ENCODE measurements at places on chromosomes 3 and 15.

DNA sequence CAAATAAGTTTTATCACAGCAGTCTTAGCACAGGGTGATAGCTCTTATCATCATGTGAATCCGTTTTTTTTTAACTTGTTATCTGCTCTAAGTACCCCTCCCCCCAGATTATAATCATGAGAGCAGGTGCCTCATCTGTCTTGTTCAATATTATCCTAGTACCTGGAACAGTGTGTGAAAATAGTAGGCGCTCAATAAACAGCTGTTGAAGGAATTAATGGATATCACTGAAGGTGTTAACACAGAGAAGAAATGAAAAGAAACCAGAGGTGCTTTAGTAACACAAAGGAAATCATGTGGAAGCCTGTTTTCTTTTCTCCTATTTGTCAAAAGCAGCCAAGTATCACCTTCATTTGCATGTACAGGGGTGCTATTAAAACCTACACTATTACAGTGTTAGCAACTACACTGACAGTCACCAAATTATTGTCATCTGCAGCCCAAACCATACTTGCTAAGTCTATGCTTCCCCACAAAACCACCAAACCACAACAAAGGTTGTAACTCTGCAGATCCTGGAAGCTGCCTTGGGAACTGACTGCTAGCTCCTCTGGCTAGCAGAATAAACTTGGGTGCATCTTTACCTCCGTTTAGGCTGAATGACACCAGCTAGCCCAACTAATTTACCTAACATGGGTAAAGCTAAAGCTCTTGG lies 2.9 kb downstream of the XPC start:
- peak; percentile 41 for DNase-seq

- DNase-seq = peak; percentile 15
These were observed 364.8 kb upstream of the TPRG1 start for GRCh38 chr3:188807006-188807405.

DNA sequence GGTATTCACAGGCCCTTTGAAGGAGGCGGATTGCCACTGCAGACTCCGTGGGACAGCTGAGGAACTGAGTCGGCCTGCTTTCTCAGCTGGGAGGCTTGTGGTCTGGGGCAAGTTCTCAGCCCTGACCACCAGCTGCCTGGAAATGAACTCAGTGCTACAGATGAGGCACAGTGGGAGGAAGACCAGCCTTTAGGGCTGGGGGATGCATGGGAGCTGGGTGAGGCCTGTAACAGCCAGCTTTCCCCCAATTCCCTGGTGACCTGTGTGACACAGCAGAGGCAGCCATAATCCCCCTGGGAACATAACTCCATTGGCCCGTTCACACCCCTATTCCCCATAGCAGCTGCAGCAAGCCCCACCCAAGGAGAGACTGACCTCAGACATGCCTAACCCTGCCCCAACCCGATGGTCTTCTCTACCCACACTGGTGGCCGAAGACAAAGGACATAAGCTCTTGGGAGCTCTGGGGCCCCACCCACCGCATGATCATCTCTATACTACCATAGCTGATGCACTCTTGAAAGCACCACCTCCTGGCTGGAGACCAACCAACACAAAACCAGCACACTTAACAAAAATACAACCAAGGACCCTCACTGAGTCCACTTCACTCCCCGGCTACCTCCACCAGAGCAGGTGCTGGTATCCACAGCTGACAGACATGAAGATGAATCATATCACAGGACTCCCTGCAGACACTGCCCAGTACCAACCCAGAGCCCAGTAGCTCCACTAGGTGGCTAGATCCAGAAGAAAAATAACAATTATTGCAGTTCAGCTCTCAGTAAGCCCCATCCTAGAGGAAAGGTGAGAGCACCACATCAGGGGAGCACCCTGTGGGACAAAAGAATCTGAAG lies 24.9 kb downstream of the ZMAT3 start:
- DNase-seq = no peak

DNA sequence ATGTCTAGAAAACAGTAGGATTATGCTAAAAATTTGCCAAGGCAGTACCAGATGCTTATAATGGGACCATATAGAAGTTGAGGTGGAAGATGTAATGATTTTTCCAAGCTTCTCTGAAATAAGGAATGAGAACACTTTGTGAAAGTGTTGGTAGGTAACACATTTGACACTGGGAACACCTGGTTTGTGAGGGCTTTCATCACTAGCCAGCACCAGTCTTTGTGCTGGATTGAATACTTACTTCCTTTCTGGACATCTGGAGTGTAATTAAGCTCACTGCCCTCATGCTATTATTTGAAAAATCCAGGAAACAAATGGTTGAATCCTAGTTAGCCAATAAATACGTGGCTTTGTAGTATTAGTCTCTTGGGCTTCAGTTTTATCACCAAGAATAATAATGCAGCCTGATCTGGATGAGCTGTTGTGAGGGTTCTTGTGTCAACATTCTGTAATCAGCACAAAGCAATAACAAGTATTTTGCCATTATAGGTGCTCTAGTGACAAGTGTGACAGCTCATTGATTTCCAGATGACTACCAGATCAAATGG lies 12.9 kb downstream of the CCDC80 start:
- DNase-seq = no peak

DNA sequence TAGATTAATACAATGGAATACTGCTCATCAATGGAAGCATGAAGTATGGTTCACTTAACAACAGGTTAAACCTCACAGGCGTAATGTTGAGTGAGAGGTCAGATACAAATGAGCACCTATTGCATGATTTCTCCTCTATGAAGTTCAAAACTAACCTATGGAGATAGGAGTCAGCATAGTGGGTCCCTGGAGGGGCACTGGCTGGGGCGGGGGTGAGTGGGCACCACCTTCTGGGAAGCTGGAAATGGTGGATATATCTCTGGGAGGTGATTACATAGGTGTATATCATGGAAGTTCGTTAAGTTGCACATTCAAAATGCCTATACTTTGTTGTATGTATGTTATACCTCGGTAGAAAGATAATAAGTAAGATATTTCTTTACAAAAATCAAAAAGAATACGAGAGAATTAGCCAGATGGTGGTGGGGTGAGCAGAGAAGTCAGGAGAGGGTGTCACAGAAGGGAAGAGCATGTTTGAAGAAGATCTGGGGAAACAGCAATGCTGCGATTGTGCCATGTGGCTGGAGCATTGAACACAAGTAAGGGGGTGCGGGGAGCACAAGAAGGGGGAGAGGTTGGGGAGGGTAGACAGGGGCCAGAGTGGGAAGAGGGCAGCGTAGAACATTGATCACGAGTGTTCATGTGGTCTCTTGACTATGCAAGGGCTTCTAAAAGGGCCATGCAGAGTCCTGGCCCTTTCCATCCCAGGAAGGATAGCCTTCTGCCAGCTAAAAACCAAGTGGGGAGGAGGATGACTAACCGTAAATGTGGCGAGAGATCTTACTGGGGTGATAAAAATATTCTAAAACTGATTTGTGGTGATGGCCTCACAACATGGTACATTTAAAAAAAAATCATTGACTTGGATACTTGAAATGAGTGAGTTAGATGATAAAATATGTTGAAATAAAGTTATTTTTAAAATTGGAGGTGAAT lies 30.2 kb downstream of the ITGA11 start:
- DNase-seq = no peak

DNA sequence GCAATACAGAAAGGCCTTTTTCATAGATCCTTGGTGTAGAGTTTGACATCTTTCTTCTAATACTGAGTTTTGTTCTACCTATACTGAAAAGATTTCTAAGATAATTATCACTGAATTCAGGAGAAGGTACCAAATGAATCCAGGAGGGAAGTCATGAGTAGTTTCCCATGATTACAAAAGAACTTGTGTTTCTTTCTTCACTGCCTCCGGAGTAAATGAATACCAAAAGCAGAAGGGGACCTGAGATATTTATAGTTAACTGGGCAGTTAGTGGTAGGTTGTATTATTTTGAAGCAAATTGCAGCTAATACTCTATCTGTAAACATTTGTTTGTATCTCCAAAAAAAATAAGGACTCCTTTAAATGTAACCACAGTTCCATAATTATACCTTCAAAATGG lies 175.4 kb downstream of the SUCNR1 start:
- DNase-seq = no peak

DNA sequence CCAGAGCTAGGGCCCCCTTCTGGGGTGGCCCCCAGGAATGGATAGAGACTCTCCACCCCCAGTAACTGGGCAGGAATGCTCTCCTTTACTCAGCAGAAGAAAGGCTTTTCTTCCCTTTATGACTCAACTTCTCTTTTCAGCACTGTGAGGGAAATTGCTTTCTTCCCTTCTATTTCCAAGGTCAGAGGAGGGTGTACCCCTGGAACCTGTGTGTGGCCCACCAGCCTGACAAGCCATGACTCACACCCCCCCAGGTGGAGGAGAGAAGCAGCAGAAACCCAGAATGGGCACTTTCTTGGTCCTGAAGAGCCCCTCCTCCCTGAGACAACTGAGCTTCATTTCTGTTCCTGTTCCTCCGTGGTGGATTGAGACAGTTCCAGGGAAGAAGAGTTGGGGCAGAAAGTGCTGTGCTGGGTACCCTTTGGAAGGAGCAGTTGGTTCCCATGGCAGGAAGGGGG lies 2.7 kb upstream of the ANKRD63 start:
- DNase-seq = no peak

DNA sequence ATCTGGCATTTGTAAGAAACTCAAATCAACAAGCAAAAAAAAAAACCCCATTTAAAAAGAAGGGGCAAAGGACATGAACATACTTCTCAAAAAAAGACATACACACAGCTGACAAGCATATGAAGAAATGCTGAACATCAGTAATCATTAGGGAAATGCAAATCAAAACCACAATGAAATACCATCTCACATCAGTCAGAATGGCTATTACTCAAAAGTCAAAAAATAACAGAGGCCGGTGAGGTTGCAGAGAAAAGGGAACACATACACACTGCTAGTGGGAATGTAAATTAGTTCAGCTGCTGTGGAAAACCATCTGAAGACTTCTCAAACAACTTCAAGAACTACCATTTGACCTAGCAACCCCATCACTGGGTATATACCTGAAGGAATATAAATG lies 199.4 kb upstream of the THBS1 start:
- DNase-seq = no peak

DNA sequence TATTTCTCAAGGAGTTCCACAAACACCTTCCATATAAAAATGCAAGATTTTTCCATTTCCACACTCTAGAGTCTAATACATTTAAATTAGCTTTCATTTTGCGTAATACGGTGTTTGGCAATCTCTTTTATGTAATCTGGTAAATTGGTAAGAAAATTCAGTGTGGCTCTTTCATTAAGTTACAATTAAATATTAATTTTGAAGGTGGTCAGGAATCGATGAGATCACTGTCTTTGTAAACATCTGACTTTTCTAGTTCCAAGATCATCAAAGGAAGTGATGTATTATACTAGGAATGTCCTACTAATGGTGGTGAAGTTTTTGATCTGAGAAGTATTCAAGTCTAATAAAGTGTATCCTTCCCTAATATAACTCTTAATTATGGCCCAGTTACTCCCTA lies 1.1 kb upstream of the UTS2B start:
- DNase-seq = peak; percentile 50

DNA sequence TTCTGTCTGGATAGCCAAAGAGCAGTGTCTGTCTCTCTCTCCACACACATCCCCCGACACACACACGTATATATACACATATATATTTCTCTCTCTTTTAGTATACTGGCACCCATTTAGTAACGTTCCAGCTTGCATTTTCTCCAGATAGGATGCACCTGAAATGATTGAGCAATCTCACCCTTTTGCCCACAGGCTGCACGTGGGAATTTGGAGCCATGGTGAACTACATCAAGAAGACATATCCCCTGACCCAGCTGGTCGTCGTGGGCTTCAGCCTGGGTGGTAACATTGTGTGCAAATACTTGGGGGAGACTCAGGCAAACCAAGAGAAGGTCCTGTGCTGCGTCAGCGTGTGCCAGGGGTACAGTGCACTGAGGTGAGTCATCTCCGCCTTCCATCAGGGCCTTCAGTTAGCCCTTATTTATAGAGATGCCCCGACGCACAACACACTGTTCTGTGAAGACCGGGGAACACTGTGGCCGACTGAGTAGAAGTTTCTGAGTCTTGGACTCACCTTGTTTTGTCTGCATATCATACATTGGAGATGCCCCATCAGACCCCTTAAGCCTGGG lies 45.7 kb downstream of the RLBP1 start:
- DNase-seq = no peak

- DNase-seq = no peak
These were observed 12.8 kb downstream of the TPRG1 start for GRCh38 chr3:189184566-189184965.

DNA sequence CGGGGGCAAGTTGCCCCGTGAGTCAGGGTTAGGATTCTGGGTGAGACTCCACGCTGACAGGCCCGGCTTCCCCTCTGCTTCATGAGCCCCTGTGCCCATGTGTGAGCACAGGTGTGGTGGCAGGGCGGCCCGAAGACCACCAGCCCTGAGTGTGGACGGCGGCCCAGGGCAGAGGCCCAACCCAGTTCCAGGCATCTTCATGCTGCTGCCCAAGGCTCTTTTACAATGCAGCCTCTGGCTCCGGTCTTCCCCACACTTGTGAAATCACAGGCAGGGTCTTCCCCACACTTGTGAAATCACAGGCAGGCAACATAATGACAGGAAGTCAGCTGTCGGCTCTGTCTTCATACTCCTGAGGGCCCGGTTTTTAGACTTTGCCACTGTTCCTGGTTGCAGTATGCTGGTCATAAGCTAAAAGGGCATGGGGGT lies 78.8 kb downstream of the AAGAB start:
- peak; percentile 32 for DNase-seq

GRCh38 chr15:100276506-100276905 lies 65.3 kb downstream of the ADAMTS17 start:
- no peak for DNase-seq

DNA sequence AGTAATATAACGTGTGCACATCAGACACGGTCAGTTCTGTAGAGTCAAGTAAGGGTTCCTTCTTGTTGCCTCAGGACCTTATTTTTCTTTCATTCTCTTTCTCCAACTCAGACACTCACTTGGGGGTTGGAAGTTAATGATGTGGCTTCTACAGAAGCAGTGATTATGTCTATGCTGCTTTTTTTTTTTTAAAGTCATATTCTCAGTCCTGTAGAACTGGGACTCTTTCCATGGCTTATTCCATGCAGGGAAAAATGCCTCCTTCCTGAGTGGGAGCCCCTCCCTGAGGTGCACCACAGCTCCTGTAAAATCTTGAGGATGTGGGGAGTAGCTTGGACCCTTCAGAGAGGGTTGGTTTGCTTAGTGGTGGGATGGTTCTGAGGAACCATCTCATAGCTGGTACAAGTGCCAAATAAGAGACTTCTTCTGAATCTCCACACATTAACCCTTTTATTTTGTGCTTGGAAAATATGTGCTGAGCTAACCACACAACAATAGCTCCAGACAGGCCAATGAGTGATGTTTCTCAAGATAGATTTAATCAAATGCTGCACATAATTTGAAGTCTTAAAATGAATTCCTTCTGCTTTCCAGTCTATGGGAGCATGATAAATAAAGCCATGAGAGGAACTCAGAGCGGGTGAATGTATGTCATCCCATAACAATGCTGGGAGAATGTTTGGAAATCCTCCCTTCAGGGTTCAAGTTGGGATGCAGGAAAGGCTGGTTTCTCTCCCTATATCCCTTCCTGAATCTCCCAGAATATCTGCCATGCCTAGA lies 23.3 kb upstream of the FSTL1 start:
- DNase-seq = no peak

All from A172 (cell line).